ENCODE measurements at places on chromosomes 5 and 9.

GRCh38 chr5:80584770-80585169 lies 14.7 kb upstream of the ANKRD34B start:
- DNase-seq: no peak

DNA sequence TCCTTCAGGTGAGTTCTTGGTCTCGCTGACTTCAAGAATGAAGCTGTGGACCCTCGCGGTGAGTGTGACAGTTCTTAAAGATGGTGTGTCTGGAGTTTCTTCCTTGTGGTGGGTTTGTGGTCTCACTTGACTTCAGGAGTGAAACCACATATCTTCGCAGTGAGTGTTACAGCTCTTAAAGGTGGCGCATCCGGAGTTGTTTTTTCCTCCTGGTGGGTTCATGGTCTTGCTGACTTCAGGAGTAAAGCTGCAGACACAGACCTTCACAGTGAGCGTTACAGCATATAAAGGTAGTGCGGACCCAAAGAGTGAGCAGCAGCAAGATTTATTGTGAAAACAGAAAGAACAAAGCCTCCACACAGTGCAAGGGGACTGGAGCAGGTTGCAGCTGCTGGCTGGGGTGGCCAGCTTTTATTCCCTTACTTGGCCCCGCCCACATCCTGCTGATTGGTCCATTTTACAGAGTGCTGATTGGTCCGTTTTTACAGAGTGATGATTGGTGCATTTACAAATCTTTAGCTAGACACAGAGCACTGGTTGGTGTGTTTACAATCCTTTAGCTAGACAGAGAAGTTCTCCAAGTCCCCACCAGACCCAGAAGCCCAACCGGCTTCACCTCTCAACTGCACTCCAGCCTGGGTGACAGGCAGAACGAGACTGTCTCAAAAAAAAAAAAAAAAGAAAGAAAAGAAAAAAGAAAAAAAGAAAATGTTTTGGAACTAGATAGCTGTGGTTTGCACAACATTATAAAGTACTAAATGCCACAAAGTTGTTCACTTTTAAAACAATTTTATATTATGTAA lies 9.1 kb upstream of the ERMP1 start:
- DNase-seq: no peak

DNA sequence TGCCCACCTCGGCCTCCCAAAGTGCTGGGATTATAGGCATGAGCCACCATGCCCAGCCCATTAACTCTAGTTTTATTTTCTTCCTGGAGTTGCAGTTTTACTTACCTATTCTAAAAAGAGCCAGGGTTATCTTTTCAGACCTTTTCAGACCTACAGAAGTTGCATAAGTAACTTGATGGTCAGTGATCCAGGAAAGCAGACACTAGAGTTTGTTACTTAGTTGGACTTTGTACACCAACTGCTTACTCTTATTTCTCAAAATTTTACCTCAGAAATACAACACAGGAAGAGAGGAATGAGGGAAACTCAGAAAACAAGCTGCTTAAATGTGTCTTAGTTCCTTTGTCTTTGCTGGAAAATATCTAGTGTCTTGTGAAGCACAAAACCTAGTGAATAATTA lies 25.4 kb downstream of the RAD23B start:
- DNase-seq: no peak

- DNase-seq: no peak
Measured at GRCh38 chr5:105689596-105689995, 1981.1 kb downstream of the EFNA5 start.

DNA sequence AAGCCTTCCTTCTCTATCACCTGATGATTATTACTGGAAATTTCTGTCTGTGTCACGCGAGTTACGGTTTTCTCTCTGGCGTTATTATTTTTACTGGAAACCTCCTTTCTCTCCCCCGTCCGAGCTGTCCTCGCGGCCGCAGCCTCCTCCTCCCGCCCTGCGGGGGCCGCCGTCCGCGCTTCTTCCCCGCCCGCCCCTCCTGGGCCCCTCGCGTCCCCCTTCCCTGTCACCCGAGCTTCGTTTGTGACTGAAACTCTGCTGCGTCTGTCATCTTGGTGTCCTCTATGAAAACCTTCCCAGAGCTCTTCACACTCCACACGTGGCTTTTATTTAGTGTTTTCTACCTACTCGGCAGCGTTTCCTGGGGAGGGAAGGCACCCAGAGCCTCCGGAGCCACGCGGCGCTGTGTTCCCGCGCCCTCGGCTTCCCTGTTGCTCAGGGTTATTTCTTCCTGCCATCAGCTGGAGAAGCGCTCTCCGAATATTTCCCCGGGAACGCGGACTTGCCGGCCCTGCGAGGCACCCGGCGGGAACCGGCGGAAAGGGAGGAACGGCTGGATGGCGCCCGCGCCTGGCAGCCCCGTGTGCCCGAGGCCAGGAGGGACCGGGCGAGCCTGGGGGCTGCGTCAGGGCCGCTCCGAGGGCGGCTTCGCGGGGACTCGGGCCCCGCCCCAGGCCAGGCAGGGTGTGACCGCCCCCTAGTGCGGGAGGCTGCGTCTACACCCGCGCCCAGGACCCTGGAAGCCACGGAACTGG lies 33.9 kb downstream of the TRIP13 start:
- DNase-seq: peak; percentile 23

DNA sequence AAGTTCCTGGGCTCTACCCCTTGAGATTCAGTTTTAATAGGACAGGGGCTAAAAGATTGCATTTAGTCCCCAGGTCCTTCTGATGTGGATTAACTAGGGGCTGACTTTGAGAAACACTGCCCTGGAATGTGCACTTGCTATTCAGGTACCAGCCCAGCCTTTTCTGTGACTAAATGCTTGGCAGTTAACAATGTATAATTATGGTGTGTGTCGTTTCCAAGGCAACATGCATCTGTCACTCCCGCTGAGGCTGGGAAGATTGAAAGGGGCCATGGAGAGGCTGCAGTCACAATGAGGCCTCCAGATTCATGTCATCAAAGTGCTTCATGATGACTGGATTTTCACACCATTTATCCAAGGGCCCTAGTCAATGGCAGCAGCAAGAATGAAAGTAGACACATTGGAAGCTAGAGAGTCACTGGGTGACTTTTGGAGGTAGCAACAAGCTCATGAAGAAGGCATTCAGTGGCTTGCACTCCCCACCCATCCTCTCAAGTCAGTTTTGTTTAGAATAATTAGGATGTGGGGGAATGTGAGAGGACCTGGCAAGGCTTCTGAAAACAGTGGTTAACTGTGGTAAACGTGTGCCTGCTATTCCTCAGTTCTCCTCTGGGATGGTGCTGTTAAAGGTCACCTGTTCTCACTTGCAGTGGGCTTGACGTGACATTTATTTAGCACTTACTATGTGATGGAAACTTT lies 28.3 kb downstream of the RAI14 start:
- DNase-seq: peak; percentile 63

DNA sequence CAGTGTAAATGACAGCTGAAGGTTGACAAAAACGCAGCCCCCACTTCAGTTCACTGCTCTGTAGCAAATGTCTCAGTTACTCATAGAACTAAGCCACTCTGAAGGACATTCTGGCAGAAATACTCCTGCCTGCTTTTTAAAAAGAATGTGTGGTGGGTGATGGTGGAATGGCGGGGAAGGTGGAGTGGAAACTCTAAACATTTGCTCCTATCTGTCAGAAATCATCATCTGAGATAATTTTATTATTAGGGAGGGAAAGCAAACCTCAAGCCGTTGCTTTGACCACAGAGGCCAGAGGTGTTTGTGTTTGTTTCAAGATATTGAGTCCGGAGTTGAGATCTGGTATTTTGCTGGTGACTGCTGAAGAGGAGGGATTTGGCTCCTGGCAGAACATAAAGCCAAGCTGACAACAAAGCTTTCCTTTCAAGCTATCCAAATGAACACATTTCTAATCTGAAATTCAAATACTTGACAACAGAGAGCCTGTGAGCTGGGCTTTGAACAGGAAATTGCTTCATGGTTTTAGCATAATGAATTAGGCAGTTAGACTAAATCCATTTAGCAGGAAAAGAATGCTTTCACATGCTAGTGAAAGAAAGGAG lies 362.7 kb downstream of the CSNK1G3 start:
- peak; percentile 44 for DNase-seq

DNA sequence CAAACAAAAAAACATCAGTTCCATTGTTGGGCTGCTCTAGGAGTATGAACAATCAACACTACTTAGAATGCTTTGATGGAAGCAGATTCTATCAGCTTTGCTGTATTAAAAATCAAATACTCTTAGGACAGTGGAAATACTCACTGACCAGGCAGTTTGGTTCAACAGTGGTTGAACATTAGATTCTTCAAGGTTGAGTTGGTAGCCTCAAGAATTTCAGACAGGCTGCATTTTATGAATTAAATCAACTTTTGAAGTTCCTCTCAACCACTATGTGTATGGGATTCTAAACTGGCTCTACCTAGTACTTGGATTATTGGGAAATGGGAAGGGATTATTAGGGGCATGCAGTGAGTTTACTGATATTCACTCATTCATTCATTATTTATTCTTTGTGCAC lies 35.0 kb downstream of the ACTBL2 start:
- DNase-seq: peak; percentile 86

DNA sequence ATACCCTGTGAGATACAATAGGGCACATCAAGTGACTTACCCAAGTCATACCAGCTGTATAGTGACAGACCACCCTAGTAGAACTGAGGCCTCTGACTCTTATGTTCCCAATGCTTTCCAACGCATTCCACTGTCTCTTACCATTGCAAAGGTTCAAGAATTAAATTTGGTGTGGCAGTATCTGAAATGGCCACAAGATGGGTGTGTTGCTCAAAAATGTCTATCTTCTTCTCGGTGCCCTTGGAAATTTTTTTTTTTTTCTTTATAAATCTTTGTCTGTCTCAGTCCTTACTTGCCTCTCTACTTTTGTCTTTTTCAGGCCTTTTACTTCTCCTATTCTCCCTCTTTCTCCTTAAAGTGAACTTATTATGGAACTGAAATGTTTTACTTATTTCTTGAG lies 48.4 kb downstream of the GPR21 start:
- peak; percentile 59 for DNase-seq

DNA sequence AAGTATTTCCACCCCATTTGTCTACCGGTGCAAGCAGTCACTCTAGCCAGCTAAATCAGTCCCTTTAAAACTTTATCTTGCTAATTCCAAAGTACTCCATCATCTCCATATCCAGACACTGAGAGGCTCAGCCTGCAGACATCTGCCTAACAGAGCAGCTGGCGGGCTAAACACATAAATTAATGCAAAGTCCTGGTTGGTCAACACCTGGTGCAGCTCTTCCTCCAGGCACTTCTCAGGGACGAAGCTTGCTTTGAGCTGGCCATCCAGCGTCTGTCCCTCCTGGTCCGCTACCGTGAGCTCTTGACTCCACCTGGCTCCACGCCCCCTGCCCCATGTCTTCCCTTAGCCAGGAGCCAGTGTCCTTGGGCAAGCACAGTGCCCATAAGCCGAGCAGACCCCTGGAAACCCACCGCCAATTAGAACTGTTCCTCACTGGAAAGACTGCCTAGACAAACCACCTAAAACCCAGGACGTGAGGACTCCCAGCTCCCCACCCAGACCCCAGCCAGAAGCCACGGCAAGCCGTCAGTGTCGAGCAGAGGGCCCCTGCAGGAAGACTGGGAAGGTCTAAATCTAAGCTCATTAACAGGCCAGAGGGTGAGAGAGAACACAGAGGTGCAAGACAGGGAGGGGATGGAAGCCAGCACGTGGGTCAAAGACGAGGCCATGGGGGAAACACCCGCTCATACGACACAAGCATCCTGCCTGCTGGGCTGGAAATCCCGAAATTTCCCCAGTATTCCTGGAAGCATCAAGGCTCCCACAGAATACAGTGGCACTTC lies 120.0 kb downstream of the COL23A1 start:
- no peak for DNase-seq

GRCh38 chr9:89323390-89323789 lies 5.1 kb downstream of the SECISBP2 start:
- DNase-seq: no peak

- DNase-seq: no peak
Measured at GRCh38 chr5:55742778-55743177, 4.9 kb downstream of the DDX4 start.

DNA sequence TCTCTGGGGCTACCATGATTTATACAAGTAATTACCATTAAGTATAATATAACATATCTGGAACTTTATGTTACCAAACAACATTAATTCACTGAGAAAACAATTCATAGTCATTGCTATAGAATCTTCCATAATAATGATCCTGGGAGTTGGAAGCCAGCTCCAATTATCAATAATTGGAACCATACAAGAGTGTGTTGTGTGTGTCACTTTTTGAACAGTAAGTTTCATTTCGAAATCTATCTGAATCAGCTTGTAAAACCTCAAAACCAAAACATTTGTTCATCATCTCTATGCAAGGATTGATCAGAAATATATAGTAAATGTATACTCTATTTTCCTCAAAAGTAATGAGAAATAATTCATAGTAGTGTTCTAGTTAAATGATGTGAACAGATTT lies 348.1 kb downstream of the ARL15 start:
- DNase-seq: peak; percentile 6

- DNase-seq: no peak
Measured at GRCh38 chr9:13053504-13053903, 226.0 kb downstream of the MPDZ start.

GRCh38 chr5:56814361-56814962 lies 887 bp upstream of the MAP3K1 start:
- no peak for DNase-seq

GRCh38 chr5:169719360-169720314 lies 82.6 kb downstream of the DOCK2 start:
- DNase-seq: no peak

DNA sequence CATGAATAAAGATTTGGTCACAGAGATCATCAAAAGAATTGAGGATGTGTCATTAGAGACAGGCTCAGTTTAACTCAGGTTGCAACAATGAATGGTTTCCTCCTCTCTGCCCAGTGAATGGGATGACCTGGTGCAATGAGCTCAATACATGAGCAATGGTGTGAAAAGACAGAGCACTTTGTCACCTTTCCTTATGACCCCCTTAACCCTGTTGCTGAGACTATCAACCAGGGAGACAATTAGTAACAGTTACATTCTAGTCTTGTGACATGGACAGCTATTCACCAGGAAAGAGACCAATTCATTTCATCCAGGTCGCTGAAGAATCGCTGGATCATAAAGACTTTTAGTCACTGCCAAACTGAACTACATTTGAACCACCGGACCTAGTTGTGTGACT lies 19.9 kb upstream of the CDH6 start:
- DNase-seq: no peak

DNA sequence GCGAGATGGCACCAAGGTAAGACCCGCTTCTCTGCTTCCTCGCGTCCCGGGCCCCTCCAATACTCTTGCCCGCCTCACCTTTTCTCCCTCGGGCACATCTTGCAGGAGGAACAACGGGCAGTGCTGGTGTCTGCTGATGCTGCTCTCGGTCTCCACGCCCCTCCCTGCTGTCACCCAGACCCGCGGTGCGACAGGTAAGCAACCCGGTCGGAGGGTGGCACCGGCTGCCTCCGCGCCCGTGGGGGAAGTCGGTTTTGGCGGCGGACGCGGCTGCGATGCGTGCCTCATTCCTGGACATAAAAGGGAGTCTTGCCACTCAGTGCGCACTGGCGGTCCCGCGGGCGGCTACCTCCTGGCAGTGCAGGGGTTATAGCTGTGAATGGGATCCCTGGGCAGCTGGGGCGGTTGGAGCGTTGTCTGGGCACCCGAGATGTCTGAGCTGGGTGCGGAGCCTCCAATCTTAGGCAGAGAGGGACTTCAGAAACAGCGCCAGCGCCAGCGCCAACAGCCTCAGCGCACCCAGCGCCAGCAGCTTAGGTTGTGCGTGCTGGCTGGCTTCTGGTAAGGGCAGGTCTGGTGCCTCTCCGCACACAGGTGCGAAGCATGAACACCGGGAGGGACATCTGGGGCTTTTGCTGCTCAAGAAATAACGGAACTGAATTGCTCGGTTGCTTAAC lies 488 bp downstream of the COL15A1 start:
- DNase-seq: no peak

- peak; percentile 44 for DNase-seq
Measured at GRCh38 chr5:88886746-88887341, 3.9 kb upstream of the MEF2C start.

GRCh38 chr5:33684496-33685159 lies 207.2 kb downstream of the ADAMTS12 start:
- DNase-seq: peak; percentile 31
